ENCODE measurements at places on chromosomes 16 and 17. TPM values are rescaled to one million over a fixed set of nuclear protein-coding genes. Genes with fewer than 3 reads are reported as not detected.

- DNase-seq = no peak
- H3K4me1 ChIP-seq = no peaks in the 10 kb centered on the region
- H3K36me3 ChIP-seq = no peaks in the 10 kb centered on the region
- no peak overlapping the region for H3K4me3 ChIP-seq
Observed at GRCh38 chr17:13540546-13540945, 61.2 kb downstream of the HS3ST3A1 start.

DNA sequence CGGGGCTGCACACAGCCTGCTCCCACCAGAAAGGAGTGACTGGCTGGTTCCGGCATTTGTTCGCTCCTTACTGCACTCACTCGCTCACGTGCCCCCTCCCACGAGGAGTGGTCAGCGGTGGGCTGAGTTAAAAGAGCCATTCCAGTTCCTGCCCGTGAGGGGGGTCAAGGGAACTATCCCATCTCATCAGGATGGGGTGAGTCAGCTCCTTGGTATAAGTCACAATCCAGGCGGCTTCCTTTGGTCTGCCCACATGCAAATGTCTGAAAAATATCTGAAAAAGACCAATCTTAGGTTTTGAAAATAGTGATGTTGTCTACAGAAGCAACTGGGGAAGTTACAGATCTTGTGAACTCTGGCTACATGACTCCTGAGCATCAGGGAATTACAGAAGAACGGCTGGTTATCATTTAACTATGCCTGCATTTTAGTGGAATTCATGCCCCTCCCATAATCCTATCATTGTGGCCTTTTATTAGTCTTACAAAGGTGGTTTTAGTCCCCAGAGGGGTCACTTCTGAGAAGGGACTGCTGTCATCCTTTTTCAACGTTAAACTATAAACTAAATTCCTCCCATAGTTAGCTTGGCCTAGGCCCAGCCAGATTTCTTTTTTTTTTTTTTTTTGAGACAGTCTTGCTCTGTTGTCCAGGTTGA lies 9.8 kb upstream of the TNFSF12 start:
- H3K27me3 ChIP-seq = no peaks in the 10 kb centered on the region
- H3K4me1 ChIP-seq = no peaks in the 10 kb centered on the region
- H3K36me3 ChIP-seq = no peaks in the 10 kb centered on the region
- peak overlapping the region; percentile 2 for H3K4me3 ChIP-seq
- peak overlapping the region; percentile 75 for H3K27ac ChIP-seq

GRCh38 chr16:17518441-17518840 lies 47.7 kb upstream of the XYLT1 start:
- no peak for DNase-seq
- no peak overlapping the region for H3K27ac ChIP-seq
- H3K4me1 ChIP-seq = no peaks in the 10 kb centered on the region
- H3K27me3 ChIP-seq = no peaks in the 10 kb centered on the region
- no peak overlapping the region for H3K4me3 ChIP-seq

GRCh38 chr17:885971-886571 lies 93.5 kb downstream of the NXN start:
- no peak for DNase-seq
- no peaks in the 10 kb centered on the region for H3K36me3 ChIP-seq
- no peaks in the 10 kb centered on the region for H3K27me3 ChIP-seq
- no peak overlapping the region for H3K4me3 ChIP-seq

DNA sequence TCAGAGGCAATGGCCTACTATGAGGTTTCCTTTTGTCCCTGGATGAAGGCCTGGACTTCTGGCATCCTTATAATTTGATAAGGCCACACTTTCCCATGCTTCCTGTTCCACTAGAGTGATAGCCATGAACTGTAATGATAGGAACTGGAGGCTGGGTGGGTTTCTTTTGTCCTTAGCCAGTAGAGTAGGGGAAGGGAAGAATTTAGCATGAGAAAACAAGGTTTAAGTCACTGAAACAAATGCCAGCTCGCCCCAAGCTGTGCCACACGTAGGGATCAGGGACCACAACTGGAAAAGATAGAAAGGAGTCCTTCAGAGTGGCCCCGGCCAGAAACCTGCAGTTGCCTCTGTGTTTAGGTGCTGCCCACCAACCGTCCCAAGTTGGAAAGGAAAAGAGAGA lies 80.9 kb upstream of the C17orf78 start:
- no peak for DNase-seq
- no peak overlapping the region for H3K4me3 ChIP-seq
- H3K27me3 ChIP-seq = no peaks in the 10 kb centered on the region

Gene PRSS36
- total RNA-seq = 4.1 TPM

Gene TRAPPC2L
- total RNA-seq = 48.3 TPM

DNA sequence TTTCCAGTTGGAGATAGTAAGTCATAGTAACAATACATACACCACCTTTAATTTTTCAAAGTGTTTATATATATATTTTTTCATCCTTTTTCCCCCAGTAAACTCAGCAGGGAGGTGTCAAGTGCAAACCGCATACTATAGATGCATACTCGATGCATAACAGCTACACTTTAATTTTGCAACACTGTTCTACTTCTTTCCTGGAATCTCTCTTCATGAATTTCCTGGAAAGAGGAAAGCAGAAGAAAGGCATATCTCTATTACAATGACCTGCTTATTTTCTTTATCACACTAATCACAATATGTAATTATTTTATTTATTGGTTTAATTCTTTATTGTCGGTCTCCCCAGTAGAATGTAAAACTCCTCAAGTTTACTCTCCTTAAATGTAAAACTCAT lies 140.0 kb downstream of the SNX11 start:
- no peak overlapping the region for H3K4me3 ChIP-seq
- H3K27me3 ChIP-seq = no peaks in the 10 kb centered on the region
- no peak for DNase-seq
- no peaks in the 10 kb centered on the region for H3K36me3 ChIP-seq
- H3K27ac ChIP-seq = no peak overlapping the region
- H3K4me1 ChIP-seq = peaks cover under 1% of the 10 kb centered on the region

DNA sequence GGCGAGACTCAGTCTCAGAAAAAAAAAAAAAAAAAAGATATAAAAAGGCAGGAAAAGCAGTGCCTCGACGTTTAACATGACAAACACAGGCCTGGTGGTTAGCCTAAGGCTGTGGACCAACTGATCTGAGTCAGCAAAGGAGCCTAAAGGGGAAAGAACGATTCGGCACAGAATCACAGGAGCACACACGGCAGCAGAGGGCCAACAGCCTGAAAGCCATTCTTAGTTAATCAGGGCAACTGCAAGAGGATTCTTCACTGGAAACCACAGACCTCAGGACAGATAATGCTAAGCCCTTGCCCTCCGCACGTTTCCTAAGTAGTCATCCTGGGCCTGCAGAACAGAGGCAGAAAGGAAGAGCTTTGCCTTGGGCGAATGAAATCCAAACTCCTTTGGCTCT lies 14.7 kb downstream of the TMEM11 start:
- H3K4me3 ChIP-seq = no peak overlapping the region
- H3K4me1 ChIP-seq = no peaks in the 10 kb centered on the region
- no peak for DNase-seq
- H3K36me3 ChIP-seq = peaks cover 2% of the 10 kb centered on the region

DNA sequence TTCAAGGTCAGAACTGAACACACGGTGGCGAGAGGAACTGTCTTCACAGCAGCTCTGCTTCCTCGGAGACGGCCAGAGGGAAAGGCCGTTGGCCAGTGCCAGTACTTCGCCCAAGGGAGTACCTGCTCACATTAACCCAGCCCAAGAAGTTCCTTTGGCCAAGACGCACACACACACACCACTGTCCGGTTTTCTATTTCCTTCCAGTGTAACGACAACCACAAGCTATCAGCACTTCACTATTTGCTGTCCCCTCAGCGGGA lies 744 bp upstream of the GGNBP2 start:
- peak overlapping the region; percentile 99 for H3K27ac ChIP-seq
- peaks cover 4% of the 10 kb centered on the region for H3K36me3 ChIP-seq
- peaks cover 14% of the 10 kb centered on the region for H3K4me1 ChIP-seq

- H3K4me1 ChIP-seq = no peaks in the 10 kb centered on the region
- no peaks in the 10 kb centered on the region for H3K36me3 ChIP-seq
- no peaks in the 10 kb centered on the region for H3K27me3 ChIP-seq
Observed at GRCh38 chr16:20944861-20945574, 44.4 kb downstream of the LYRM1 start.

GRCh38 chr16:84120023-84120422 lies 3.3 kb upstream of the MBTPS1 start:
- DNase-seq = no peak
- H3K36me3 ChIP-seq = peaks cover 6% of the 10 kb centered on the region
- no peaks in the 10 kb centered on the region for H3K4me1 ChIP-seq
- no peak overlapping the region for H3K27ac ChIP-seq

DNA sequence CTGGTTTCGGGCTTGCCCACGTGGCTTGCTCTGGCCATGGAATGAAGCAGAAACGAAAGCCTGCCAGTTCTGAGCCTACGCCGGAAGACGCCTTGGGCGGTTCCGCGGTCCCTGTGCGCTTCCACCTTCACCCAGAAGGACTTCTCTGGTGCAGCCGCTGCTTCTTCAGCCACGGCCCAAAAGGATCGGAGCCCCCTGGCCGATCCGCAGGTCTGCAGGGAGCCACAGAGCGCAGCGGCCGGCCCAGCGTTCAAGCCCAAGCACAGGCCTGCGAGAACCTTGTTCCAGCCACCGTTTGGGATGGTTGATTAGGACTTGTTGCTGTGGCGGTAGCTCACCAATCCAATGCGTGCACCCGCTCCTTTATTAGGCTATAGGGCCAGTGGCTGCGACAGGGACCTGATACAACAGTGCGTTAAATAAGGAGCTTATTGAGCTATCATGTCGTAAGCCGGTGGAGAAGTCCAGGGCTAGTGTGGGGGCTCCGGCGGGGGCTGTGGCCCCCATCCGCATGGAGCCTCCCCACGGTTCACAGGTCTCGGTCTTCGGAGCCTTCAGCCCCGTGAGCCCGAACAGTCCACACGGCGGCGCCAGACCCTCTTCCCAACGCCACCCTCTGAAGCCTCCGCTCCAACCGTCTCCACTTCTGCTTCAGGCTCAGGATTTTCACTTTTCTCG lies 10.2 kb upstream of the MPP2 start:
- no peaks in the 10 kb centered on the region for H3K27me3 ChIP-seq
- DNase-seq = no peak
- H3K36me3 ChIP-seq = no peaks in the 10 kb centered on the region
- H3K4me1 ChIP-seq = peaks cover 3% of the 10 kb centered on the region
- no peak overlapping the region for H3K4me3 ChIP-seq

GRCh38 chr16:30637944-30638343 lies 12.8 kb upstream of the PRR14 start:
- no peak for DNase-seq
- no peak overlapping the region for H3K4me3 ChIP-seq
- H3K36me3 ChIP-seq = no peaks in the 10 kb centered on the region
- peaks cover 3% of the 10 kb centered on the region for H3K4me1 ChIP-seq
- H3K27me3 ChIP-seq = no peaks in the 10 kb centered on the region

Gene CCDC200
- total RNA-seq = not detected

GRCh38 chr17:45287526-45288500 lies 25.9 kb upstream of the SPATA32 start:
- H3K4me3 ChIP-seq = no peak overlapping the region
- peaks cover 2% of the 10 kb centered on the region for H3K36me3 ChIP-seq
- H3K27ac ChIP-seq = peak overlapping the region; percentile 32
- no peaks in the 10 kb centered on the region for H3K27me3 ChIP-seq
- no peak for DNase-seq

Gene MYH13
- not detected for total RNA-seq

Gene NPIPA2
- total RNA-seq = 3.7 TPM

Gene RRAD
- 90.9 TPM for total RNA-seq

Gene PLD6
- 3.7 TPM for total RNA-seq

Gene FKBP10
- 38.3 TPM for total RNA-seq

- no peak for DNase-seq
- H3K27me3 ChIP-seq = no peaks in the 10 kb centered on the region
- H3K36me3 ChIP-seq = no peaks in the 10 kb centered on the region
- H3K27ac ChIP-seq = no peak overlapping the region
- peaks cover 6% of the 10 kb centered on the region for H3K4me1 ChIP-seq
Observed at GRCh38 chr17:75998327-75998795, 2.3 kb upstream of the CDK3 start.

DNA sequence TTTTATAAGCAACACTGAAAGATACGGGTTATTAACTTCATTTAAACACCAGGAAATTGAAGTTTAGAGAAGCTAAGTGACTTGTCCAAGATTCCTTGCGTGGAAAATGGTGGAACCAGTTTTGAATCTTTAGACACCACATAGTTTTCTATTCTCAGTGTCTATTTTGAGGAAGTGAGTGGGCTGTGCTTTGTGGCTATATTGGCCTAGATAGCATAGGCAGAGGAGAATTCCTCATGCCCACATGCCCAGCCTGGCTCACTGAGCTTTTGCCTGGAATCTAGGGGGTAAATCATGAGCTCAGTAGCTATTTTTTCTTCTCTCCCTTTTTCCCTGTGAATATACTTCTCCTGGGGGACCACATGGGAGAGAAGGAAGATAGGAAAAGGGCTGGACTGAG lies 431.3 kb downstream of the HS3ST3B1 start:
- no peaks in the 10 kb centered on the region for H3K4me1 ChIP-seq
- H3K36me3 ChIP-seq = no peaks in the 10 kb centered on the region
- H3K27me3 ChIP-seq = no peaks in the 10 kb centered on the region
- DNase-seq = no peak

DNA sequence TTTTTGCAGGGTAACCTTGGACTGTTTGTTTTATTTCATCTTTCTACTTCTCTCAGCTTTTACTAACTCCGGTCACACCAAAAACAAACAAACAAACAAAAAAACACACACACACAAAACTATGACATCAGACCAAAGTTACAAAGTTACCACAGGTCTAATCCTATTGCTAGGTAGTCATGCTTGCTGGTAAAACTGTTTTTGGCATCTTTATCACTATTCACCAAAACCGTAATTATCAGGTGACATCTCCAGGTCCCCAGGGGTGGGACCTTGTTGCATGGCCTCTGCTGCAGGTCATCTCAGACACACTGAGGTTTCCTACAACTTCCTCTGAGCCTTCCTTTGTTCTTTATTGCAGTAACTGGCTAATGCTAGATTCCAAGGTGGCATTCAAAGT lies 162.3 kb downstream of the ABCA8 start:
- H3K4me1 ChIP-seq = peaks cover 3% of the 10 kb centered on the region
- H3K27me3 ChIP-seq = no peaks in the 10 kb centered on the region
- DNase-seq = no peak
- no peak overlapping the region for H3K4me3 ChIP-seq
- no peak overlapping the region for H3K27ac ChIP-seq
- H3K36me3 ChIP-seq = no peaks in the 10 kb centered on the region

GRCh38 chr16:525520-526180 lies 1.9 kb upstream of the CAPN15 start:
- peak overlapping the region; percentile 98 for H3K27ac ChIP-seq
- H3K27me3 ChIP-seq = no peaks in the 10 kb centered on the region
- DNase-seq = peak; percentile 83
- no peaks in the 10 kb centered on the region for H3K4me1 ChIP-seq
- no peaks in the 10 kb centered on the region for H3K36me3 ChIP-seq
- peak overlapping the region; percentile 74 for H3K4me3 ChIP-seq

GRCh38 chr16:17591655-17592405 lies 121.1 kb upstream of the XYLT1 start:
- no peak overlapping the region for H3K27ac ChIP-seq
- H3K4me3 ChIP-seq = no peak overlapping the region
- DNase-seq = no peak
- no peaks in the 10 kb centered on the region for H3K4me1 ChIP-seq

DNA sequence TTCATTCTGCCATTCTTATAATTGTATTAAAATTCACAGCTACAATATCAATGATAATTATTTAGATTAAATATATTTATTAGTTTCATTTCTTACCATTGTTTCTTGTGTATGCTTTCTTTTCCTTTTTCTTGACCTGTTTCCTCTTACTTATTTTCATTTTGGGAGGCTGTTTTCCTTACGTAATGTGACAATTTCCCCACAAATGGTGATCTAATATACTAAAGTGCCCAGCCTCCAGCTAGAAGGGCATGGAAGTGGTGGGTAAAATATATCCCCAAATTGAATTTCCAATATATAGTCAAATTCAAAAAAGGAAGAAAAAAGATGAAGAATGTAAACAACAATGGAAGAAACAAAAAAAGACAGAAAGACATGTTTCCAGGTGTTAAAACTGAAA lies 1.5 kb upstream of the ABCA6 start:
- DNase-seq = no peak
- no peaks in the 10 kb centered on the region for H3K27me3 ChIP-seq
- no peaks in the 10 kb centered on the region for H3K36me3 ChIP-seq
- H3K4me3 ChIP-seq = no peak overlapping the region
- no peaks in the 10 kb centered on the region for H3K4me1 ChIP-seq

Gene TNRC6A
- total RNA-seq = 61.9 TPM

Measured in kidney (tissue), 22 donors.